Neural crest cell (in vitro differentiated cells): ENCODE measurements at places on chromosomes 6 and 20.
A peak's percentile ranks its signal among the peaks of the same experiment; 100 is the strongest.

DNA sequence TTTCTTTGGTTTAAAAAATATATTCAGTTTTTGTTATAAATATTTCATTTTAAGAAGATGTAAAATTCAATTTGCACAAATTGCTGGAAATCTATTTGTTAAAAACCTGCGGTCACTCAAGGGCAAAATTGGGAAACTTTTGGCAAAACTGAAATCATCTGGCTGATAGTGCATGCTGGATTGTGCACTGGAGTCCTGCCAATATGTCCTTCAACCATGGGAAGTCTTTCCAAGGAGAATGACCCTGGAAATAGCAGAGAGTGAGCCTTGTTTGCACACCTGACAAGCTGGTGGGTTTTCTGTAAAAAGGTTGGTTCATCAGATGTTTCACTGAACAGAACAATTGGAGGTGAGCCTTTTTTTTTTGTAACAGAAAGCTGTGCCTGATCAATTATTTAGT is 413.5 kb downstream of the BTBD3 start:
- DNase-seq = no peak
- H3K27me3 ChIP-seq = no peaks in the 10 kb centered on the region
- H3K4me3 ChIP-seq = no peak overlapping the region
- no peaks in the 10 kb centered on the region for H3K4me1 ChIP-seq
- no peak overlapping the region for H3K27ac ChIP-seq

DNA sequence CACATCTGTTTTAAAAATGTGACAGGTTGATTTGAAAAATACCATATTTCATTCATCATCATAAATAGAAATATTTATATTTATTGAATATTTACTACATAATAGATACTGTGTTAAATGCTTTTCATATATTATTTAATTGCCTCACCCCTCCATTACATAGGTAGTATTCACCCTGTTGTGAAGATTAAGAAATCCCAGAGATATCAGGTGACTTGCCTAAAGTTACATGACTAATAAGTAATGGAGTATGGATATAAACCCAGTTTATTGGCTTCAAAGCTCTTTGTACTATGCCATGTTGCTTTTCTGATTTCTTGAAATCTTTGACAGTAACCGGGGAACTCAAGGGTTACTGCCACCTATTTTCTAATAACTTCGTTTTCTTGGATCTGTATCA is 10.1 kb upstream of the TSPYL1 start:
- H3K4me1 ChIP-seq = no peaks in the 10 kb centered on the region
- no peak overlapping the region for H3K4me3 ChIP-seq
- peaks cover under 1% of the 10 kb centered on the region for H3K36me3 ChIP-seq

DNA sequence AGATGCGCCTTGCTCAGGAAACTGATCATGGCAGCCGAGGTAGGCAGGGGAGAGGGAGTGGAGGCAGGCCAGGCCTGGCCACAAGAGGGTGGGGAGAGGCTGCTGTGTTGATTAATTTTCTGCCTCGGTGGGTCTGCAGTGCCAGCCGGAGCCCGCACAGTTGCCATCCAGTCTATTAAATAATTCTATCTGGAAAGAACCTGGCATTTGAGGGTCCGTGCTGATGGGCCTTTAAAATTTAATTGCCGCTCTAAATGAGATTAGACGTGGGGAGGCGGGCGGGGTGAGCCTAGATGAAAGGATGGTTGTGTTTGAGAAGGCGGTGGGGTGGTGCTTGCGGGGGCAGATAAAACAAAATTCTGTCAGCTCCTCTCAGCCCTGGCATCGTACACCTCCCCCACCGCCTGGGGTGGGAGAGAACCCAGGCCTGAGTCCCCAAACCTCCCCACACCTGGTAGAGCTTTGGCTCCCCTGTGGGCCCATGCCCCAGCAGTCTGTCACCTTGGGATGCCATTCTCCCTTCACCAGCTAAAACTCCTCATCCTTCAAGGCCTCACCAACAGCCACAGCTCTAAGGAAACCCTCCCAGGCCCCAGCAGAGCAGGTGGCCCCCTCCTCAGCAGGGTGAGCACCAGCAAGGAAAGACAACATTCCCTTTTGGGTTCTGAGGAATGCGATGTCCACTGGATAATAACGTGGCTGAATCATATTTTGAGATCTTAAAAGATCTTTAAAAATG is 167.3 kb downstream of the GRM4 start:
- peaks cover 32% of the 10 kb centered on the region for H3K27me3 ChIP-seq
- no peak overlapping the region for H3K27ac ChIP-seq
- H3K4me3 ChIP-seq = no peak overlapping the region
- H3K36me3 ChIP-seq = no peaks in the 10 kb centered on the region
- no peaks in the 10 kb centered on the region for H3K4me1 ChIP-seq

DNA sequence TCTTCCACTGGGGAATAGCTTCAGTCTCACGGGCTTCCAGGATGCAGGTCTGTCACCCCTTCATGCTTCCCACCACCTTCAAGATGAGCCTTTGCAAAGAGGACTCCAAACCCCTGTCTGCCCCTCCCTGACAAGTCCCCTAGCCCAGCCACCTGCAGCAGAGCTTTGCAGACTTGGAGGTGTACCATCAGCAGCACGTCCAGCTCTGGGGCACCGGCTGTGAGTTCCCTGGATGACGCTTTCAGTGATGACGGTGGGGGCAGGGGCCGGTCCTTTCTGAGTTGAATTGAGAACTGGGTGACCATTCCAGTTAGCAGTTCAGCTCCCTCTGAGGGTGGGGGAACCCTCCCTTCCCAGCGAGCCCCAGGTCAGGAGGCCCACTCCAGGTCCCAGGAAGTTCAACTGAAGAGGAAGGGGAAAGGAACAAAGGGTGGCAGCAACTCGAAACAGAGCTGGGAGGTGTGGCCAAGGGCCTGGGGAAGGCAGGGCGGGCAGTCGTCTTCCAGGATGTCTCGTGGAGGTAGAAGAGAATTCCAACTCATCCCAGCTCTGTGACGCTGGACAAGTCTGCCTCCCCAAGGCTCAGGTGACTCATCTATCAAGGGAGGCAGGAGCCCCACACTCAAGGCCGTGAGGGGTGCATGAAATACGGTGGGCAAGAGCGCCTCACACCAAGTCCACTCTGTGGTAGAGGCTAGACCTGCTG is 86.0 kb downstream of the PTPN1 start:
- DNase-seq = no peak
- peak overlapping the region; percentile 27 for H3K27ac ChIP-seq
- no peaks in the 10 kb centered on the region for H3K36me3 ChIP-seq

- no peak for DNase-seq
- H3K4me1 ChIP-seq = peaks cover 13% of the 10 kb centered on the region
- peaks cover 12% of the 10 kb centered on the region for H3K36me3 ChIP-seq
- H3K27me3 ChIP-seq = no peaks in the 10 kb centered on the region
- no peak overlapping the region for H3K27ac ChIP-seq
- H3K4me3 ChIP-seq = no peak overlapping the region
Observed at GRCh38 chr6:21679761-21680265, 86.3 kb downstream of the SOX4 start.
